Activated CD4-positive, alpha-beta T cell treated with anti-CD3 and anti-CD28 coated beads, Interleukin-2, amount 50 U/mL, for 16 hours (primary cell): ENCODE measurements at places on chromosomes 4 and X.

- DNase-seq = no peak
Measured at GRCh38 chrX:10608099-10608498, 12.3 kb downstream of the MID1 start.

DNA sequence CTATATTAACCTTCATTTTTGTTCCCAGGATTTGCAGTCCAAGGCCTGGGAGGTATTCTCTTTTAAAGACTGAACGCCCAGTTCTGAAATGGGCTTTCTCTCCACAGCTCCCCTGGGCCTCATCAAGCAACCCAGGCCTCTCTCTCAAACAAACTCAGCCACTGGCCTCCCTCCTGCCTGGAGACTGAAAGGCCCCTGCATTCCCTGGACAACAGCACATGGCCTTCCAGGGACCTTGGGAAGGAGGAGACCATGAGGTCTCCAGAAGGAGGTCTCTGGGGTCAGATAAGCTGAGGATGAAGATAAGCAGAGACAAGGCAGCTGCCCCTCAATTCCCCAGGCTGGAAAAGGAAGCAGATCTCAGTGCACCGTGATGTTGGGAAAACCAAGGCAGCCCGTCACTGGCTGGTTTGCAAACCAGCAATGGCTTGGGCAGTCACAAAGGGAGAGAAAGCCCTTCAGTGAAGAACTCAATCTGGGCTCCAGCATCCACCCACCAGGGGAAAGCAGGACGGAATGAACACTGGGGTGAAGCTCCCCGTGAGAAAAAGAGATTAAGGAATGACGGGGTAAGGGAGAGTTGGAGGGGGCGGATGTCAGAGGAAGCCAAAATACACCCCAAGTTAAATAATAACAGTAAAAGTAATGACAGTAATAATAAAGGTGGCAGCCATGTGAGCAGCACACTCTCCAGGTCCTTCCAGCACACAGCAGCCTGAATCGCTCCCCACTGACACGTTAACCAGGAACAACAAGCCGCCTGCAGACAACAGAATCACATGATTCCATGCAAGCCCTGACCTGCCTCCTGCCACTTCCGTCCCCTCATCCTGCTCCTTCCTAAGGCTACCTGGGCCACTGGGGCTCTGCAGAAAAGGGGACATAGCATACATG lies 22.3 kb downstream of the AMOT start:
- DNase-seq = no peak

DNA sequence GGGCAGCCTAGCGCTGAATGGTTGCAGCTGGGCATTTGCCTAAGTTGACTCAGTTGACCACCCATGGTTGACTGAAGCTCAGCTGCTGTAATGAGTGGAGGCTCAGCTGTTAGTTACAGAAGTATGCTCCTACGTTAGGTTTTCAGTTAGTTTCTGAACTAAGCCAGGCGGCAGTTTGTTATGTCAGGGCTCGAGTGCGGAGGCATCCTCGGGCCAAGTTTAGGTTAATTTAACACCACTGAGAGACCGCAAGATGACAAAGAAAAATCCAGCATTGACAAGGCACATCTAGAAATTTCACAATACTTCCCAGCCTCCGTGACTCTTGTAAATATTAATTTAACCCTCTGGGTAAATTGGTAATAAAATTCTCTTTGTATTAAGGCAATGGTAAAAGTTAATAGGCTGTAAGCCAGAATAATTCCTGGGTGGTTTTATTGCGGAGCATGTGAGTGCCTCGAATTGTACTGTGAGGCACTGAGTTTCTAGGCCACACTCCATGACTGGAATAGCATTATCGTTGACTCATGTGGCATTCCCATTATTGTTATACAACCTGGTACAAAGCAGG lies 33.1 kb upstream of the CDKN2AIP start:
- no peak for DNase-seq

- no peak for DNase-seq
Measured at GRCh38 chrX:13697455-13697854, 8.5 kb downstream of the RAB9A start.

GRCh38 chrX:16067886-16068515 lies 55.4 kb upstream of the GRPR start:
- DNase-seq = no peak

DNA sequence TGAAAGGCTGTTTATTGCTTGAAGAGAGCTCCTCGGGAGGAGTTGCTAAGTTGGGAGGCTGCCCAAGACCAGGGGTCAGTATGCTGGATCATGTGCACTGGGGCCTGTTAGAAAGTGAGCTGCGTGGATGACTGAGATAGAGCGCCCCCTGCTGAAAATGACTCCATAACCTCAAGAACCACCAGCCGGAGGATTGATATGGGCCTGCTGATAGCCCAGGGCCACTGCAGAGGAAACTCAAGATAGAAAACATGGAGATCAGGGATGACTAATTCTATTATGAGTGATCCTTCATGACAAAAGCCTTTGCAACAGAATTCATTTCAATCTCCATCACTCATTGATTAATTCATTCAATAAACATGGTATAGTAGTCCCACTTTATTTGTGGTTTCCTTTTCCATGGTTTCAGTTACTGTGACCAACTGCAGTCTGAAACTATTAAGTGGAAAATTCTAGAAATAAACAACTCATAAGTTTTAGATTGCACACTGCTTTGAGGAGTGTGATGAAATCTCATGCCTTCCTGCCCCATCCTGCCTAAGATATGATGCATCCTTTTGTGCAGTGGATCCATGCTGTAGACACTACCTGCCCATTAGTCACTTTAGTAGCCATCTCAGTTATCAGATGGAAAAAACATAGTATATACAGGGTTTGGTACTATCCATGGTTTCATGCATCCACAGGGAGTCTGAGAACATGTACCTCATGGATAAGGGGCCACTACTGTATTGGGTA lies 126.7 kb upstream of the MBNL3 start:
- DNase-seq = peak; percentile 48

DNA sequence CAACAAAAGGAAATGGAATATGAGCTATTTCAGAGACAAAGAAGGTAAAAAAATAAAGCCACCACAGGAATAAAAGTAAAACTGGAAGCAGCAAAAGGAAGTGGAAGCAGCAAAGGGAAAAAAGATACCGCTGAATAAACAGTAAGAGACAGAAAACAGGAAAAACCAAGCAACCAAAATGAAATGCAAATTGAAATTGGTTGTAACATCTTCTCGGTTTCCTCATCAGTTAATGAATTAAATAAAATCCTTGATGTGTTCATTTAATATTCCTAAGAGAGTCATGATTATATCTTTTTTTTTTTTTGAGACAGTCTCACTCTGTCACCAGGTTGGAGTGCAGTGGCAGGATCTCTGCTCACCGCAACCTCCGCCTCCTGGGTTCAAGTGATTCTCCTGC lies 132.8 kb downstream of the DLG3 start:
- no peak for DNase-seq

DNA sequence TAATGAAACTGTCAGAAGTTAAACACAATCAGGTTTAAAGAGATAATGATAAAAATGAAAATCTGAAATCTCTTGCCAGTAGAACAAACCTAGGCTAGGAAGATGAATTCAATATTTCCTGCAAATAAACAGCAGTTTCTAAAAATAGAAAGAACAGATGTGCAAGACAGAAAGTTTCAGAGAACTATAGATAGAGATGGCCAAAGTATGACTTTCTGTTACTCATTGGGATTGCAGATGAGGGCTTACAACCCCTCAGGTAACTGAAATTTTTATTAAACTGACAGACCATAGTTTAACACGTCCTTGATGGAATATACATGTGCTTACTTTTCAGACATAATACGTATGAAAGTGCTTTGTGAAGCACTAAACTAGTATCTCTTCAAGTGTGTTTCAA lies 82.3 kb upstream of the PPARGC1A start:
- no peak for DNase-seq

DNA sequence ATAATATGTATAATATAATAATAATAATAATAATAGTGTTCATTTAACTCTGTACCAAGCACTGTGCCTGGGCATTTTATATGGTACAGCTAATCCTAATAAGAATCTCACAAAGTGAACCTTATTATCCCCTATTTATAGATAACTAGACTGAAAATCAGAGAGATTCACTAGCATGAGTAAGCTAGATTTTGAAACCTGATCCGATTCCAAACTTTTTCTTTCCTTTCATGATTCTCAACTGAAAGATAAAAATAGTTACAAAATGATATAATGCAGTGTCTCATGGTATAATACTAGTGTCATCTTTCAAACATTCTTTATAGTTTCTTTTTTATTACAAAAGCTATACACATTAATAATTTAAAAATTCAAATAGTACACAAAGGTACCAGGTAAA lies 55.9 kb upstream of the RNF128 start:
- no peak for DNase-seq

DNA sequence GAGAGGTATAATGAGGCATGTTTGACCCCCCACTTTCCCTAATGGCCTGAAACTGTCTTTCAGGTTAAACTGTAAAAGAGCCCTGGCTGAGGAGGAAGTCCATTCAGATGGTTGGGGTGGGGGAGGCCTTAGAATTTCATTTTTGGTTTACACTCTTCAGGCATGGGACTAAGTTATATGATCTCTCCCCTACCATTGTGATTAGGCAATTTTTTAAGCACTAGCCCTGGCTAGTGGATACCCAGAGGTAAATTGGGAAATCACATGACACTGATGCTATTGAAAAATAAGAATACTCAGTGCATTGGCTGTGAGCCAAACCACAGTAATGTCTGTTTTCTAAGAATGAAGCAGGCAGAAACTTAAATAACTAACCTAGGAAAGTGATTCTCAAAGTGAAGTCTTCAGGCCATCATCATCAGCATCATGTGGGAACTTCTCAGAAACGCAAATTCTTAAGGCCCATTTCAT lies 149.7 kb downstream of the RRAGB start:
- peak; percentile 1 for DNase-seq

GRCh38 chr4:40811956-40812355 lies 62.2 kb downstream of the NSUN7 start:
- DNase-seq = no peak

- DNase-seq = no peak
Measured at GRCh38 chr4:4868040-4868757, 8.7 kb downstream of the MSX1 start.

- no peak for DNase-seq
Measured at GRCh38 chrX:53262189-53262917, 19.0 kb downstream of the IQSEC2 start.

- no peak for DNase-seq
Measured at GRCh38 chrX:107576392-107576791, 51.9 kb upstream of the PRPS1 start.

GRCh38 chrX:48835524-48836329 lies at the start of gene PCSK1N:
PCSK1N (minus strand) TSS chrX:48835610; CDS start chrX:48835532, 78 bp downstream.
- no peak for DNase-seq
